ENCODE measurements at places on chromosomes 12 and 14.

DNA sequence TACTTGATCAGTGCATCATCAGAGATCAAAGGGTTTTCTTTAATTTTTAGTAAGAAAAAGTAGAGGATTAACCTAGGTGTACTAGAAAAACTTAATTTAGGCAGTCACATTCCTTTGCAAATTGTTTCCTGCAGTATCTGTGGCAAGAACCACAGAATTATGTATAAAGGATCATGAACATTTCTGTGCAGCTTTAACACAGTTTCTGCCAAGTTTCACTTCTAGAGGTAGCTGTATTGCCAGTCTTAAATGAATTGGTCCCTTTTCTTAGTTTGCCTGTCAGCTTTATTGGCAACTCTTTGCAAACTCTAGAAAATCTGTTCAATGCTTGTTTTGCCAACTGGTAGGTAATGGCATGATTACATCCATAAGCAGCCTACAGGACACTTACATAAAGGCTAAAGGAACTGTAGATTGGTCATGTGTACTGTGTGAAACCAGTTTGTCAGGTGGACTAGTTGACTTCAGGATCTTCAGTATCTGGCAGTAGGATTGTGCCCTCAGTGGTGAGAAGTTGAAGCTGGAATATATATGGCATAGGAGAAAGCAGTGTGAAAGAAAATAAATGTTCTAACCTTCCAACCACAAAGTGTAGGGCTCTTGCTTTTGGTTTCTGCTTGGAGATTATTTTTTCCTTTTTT is 75.9 kb downstream of the TTLL5 start:
- H3K4me3 ChIP-seq: no peak overlapping the region
- H3K27ac ChIP-seq: no peak overlapping the region
- peaks cover 15% of the 10 kb centered on the region for H3K36me3 ChIP-seq
- H3K27me3 ChIP-seq: no peaks in the 10 kb centered on the region
- no peaks in the 10 kb centered on the region for H3K4me1 ChIP-seq
- DNase-seq: no peak

- H3K4me1 ChIP-seq: no peaks in the 10 kb centered on the region
- no peak for DNase-seq
- no peaks in the 10 kb centered on the region for H3K36me3 ChIP-seq
- no peak overlapping the region for H3K27ac ChIP-seq
- no peak overlapping the region for H3K4me3 ChIP-seq
These were observed 27.4 kb upstream of the RXYLT1 start for GRCh38 chr12:63752283-63752682.

- H3K4me3 ChIP-seq: no peak overlapping the region
- H3K4me1 ChIP-seq: no peaks in the 10 kb centered on the region
- no peak for DNase-seq
- peaks cover 2% of the 10 kb centered on the region for H3K36me3 ChIP-seq
These were observed 15.8 kb upstream of the DTX1 start for GRCh38 chr12:113040722-113041171.

GRCh38 chr12:76519538-76519937 is 40.0 kb downstream of the OSBPL8 start:
- H3K36me3 ChIP-seq: peaks cover 64% of the 10 kb centered on the region
- H3K27me3 ChIP-seq: no peaks in the 10 kb centered on the region
- peaks cover 39% of the 10 kb centered on the region for H3K4me1 ChIP-seq
- no peak for DNase-seq

DNA sequence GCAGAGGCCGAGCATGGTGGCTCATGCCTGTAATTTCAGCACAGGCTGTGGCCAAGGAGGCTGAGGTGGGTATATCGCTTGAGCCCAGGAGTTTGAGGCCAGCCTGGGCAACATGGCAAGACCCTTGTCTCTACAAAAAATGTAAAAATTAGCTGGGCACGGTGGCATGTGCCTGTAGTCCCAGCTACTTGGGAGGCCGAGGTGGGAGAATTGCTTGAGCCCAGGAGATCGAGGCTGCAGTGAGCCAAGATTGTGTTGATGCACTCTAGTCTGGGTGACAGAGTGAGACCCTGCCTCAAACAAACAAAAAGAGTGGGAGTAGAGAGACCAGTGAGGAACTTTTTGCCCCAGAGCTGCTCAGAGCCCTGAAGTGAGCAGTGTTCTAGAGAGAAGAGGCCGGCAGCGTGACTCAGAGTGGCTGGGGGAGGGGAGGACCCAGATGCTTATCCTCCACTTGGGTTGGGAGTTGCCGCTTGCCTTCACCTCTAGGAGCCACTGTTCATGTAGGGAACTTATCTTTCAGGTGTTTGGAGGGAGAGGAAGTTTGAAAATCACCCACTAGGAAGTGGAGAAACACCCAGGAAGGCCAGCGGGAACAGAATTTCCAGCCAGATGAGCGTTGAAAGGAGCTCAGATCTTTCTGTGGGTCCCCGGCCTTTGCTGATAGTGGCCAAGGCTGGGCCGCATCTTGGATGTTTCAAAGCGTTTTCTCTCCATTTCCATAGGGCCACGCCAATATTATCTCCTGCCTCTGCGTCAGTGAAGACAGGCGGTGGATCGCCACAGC is 15.3 kb downstream of the CFAP251 start:
- DNase-seq: no peak
- peaks cover 13% of the 10 kb centered on the region for H3K4me1 ChIP-seq
- H3K27me3 ChIP-seq: no peaks in the 10 kb centered on the region
- no peaks in the 10 kb centered on the region for H3K36me3 ChIP-seq
- no peak overlapping the region for H3K27ac ChIP-seq

DNA sequence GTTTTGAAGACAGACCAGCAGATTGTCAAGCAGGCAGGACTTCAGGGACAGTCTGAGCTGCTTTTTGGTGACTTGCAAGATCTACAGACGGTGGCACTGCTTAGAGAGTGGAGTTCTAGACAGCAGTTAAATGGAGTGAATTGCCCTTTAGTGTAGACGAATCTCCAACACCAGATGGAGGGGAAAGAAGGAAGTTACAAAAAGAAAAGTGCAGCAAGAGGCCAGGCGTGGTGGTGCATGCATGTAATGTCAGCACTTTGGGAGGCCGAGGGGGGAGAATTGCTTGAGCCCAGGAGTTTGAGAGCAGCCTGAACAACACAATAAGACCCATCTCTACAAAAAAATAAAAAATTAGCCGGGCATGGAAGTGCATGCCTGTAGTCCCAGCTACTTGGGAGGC is 8.4 kb upstream of the HHIPL1 start:
- peaks cover 18% of the 10 kb centered on the region for H3K27me3 ChIP-seq
- no peaks in the 10 kb centered on the region for H3K36me3 ChIP-seq
- no peak overlapping the region for H3K27ac ChIP-seq
- no peak overlapping the region for H3K4me3 ChIP-seq
- no peak for DNase-seq

Data from memory B cell (primary cell).